CD4-positive, alpha-beta T cell treated with Interleukin-2 at 100 ng/mL for 4 hours (primary cell): ENCODE measurements at places on chromosomes 11 and 22.

- DNase-seq, result peak; percentile 82
Measured at GRCh38 chr22:39388261-39389011, 11.1 kb upstream of the TAB1 start.

GRCh38 chr22:38967451-38968450, 10.3 kb downstream of the APOBEC3A start:
- no peak for DNase-seq

DNA sequence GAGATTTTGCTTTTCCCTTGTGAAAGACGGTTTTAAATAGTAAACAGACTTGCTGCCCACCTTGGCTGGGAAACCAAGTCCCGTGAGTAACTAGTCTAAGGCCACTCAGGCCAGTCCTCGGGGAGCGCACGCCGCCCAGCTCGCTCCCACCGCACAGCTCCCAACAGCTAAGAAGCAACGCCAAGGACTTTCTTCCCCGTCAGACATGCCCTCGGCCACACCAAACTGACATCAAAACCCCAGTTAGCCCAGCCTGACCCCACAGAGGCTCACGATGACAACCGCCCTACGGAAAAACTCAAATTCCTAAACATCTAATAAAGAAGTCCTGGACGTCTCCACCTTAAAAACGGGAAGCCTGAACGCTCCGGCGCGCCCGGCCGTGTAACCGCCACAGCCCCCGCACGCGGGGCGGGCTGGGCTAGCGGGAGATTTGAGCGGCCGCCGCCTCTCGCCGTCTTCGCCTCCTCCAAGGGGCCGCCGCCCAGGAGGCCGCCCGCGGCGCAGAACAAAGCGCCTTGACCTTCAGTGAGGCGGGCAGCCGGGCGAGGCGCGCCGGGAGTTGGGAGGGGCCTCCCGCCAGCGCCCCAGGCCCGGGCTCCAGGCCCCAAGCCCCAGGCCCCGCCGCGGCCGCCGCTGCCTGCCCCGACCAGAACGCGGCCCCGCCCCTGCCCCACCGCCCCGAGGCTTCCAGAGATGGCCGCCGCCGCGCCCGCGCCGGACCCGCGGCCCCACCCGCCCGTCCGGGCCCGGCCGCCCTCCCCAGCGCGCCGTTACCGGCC, 486 bp downstream of the NAP1L4 start:
- DNase-seq, result no peak

- no peak for DNase-seq
Measured at GRCh38 chr11:1440496-1440895, 46.1 kb downstream of the MOB2 start.

GRCh38 chr11:43012606-43013005, 299.2 kb upstream of the API5 start:
- DNase-seq, result no peak

DNA sequence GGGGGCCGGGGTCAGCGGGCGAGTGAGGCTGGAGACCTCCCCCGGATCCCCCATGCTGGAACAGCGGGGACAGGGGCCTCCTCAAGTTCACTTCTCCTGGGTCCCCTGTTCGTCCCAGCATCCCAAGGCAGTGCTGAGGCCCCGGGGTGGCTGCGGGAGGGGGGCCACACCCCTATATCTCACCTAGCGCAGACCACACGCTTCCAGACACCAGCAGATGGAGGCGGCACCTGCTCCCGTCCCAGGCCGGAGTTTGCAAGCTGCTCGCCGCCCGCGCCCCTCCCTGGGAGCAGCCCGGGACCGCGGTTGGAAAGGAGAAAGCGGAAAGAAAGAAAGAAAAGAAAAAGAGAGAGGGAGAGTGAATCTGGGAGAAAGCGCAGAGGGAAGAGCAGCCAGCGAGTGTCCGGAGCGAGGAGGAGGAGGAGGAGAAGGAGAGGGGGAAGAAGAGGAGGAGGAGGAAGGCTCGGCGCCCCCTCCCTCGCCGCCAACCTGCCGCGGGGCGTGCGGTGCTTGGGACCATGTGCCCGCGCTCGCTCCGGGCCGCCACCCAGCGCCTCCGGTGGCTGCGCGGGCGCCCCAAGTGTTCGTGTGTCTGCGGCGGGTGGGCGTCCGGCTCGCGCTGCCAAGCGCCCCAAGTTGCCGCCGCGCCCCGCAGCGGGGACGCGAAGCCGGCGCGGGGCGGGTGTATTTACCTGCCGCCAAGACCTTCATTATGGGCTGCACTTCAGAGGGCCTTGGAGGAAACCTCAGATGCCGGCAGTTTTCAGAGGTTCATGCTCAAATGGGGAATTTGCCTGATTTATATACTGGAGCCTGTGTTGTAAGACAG, at the start of gene LIF:
LIF (minus strand) TSS at position 775 of the 829 bp plus-strand sequence; CDS start at position 711, 64 bp downstream.
- DNase-seq, result peak; percentile 33

DNA sequence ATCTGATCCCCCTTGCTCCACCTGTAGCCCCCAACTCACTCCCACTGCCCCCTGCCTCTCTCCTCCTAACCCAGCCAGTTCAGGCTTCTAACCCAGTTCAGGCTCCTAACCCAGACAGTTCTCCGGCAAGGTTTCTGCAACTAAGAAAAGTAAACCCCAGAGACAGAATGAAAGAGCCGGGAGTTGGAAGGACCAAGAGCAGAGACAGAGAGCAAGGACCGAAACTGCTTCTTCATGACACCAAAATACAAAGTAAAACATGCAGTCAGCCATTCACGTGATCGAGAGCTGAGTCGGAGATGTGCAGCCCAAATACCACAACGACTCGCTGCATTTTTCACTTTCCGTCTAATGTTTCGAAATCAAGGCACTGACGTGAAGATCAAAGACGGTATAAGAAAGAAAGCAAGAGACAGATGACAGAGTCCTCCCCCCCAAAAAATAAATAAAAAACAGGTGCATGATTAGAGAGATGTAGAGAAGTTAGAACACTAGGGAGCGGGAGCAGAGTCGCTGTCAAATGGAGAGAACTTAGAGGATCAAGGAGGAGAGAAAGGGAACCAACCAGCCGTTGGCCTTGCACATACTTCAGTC, 884 bp downstream of the IL10RA start:
- peak; percentile 83 for DNase-seq

DNA sequence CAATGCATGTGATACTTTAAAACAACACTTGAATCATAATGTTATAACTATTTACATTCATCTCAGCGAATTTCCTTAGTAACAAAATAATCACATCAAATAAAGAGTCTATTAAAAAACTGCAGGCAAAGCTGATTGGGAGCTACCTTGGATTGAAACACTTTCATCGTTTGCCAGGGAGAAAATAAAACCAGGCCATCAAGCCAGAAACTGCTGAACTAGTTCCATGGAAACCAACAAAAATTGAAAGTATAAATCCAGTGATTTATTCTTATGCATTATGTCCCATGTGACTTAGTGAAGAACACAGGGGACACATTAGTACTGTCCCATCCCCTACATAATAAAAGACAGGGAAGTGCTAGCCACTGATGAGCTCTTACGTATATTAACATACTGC, 21.7 kb downstream of the SLC35F2 start:
- DNase-seq, result no peak

DNA sequence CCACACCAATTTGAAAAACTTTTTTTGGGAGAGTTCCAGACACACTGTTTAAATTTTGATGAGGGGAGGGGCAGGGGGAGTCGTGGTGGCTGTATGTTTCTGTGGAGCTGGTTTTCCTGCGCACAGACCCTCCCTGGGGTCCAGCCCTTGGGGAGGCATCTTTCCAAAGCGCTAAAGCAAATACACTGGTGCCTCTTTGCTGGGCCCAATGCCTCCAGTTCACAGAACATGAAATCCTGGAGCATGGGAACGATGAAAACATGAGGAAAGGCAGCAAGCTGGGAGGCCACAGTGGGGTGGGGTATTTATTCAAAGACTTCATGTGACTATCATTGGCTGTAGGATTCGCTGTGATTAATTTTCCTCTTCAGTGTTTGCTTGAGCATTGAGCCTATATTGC, 135.3 kb downstream of the CCDC34 start:
- DNase-seq, result no peak

GRCh38 chr11:65241134-65241533, 20.6 kb upstream of the POLA2 start:
- DNase-seq, result no peak

DNA sequence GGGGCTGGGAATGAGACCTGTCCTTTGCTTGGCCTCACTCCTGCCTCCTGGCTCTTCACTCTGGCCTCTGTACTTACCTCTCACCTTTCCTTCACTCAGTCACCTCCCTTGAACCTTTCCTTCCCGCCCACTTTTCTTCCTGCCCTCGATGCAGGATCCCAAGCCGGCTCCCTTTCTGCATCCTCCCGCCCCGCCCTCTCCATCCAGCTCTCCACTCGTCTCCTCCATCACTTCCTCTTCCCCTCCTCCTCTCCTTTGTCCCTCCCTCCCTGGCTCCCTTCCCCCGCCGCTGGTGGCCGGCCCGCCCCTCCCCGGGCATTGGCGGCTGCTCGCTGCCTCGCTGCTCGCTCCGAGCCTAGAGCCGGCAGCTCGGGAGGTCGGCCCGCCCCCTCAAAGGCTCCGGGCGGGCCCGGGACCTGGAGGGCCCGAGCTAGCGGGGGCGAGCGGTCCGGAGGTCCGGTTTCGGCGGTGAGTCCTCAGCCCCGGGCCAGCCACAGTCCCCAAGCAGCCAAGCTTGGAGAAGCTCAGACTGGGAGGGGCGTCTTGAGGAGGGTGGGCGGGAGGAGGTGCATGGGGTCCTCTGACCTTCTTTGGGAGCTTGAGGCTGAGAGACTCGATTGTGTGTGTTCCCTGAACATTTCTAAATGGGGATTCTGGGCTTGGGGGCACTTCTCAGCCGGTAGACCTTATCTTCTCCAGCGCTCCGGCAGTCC, 13.8 kb downstream of the PHLDB1 start:
- DNase-seq, result no peak

- DNase-seq, result no peak
Measured at GRCh38 chr11:32012049-32012448, 78.8 kb upstream of the RCN1 start.

- peak; percentile 61 for DNase-seq
Measured at GRCh38 chr22:19756288-19757128, 4.1 kb upstream of the TBX1 start.

- no peak for DNase-seq
Measured at GRCh38 chr11:104776501-104777170, 121.6 kb downstream of the CASP12 start.

GRCh38 chr11:64364911-64365310, 5.9 kb downstream of the RPS6KA4 start:
- no peak for DNase-seq

DNA sequence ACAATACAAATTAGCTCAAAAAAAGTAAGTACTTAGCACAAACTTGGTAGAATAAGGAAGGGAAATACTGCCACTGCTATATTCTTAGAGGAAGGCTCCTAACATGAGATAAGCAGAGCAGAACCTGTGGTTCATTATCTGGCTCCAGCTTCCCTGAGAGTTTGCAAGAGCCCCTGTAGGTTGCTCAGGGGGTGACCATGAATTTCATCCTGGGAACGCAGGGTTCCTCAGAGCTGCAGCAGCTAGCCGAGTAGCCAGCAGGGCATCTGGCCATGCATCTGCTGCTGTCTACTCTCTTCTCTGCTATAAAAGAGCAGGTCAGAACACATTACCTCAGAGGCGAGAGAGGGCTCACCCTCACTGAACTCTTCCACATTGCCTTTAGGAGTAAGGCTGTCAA, 67.3 kb downstream of the TRPC6 start:
- DNase-seq, result no peak

- DNase-seq, result no peak
Measured at GRCh38 chr11:120295099-120295498, 30.0 kb upstream of the TLCD5 start.

GRCh38 chr22:23856721-23857605, 712 bp upstream of the SLC2A11 start:
- DNase-seq, result no peak

DNA sequence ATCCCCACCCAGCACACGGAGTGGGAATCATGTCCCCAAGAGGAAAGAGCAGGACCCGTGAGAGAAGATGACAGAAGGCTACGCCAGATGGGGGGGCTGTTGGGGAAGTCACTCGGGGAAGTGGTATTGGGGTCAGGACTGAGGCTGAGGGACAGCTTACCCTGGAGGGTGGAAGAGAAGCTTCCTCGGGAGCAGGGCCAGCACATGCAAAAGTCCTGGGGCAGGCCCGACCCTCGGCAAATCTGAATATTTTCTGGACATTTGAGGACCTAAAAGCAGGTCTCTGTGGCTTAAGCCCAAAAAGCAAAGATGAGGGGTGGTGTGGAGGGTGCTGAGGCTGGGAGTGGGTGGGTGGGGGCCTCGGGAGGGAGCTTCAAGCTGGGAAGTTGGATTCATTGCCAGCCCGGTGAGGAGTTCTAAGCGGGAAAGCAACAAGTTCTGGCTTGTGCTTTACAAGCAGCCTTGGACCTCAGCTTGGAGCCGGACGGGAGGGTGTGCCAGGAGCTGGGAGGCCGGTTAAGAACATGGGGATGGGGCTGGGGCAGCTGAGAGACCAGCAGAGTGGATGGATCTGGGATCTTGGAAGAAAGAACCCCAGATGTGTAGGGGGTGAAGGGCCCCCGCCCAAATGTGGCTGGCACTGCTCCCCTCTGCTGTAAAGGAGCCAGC, 34.9 kb downstream of the GRAMD4 start:
- DNase-seq, result no peak

DNA sequence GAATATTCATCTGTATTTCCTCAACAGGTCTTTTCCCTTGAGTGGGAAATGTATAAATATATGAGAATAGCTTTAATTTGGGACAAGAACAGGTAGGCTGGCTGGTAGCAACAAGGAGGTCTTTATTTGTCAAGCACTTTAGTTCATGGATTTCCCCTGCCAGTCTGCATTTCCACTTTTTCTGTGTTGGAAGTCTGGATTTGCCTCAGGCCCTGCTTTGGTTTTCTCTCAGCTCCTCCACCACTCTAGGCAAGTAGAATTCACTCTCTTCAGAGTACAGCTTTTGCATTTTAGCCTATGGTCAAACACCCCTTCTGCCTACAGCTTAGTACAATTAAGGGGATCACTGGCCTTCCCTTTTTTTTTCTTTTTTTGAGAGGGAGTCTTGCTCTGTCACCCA, 57.1 kb downstream of the QSER1 start:
- DNase-seq, result no peak

DNA sequence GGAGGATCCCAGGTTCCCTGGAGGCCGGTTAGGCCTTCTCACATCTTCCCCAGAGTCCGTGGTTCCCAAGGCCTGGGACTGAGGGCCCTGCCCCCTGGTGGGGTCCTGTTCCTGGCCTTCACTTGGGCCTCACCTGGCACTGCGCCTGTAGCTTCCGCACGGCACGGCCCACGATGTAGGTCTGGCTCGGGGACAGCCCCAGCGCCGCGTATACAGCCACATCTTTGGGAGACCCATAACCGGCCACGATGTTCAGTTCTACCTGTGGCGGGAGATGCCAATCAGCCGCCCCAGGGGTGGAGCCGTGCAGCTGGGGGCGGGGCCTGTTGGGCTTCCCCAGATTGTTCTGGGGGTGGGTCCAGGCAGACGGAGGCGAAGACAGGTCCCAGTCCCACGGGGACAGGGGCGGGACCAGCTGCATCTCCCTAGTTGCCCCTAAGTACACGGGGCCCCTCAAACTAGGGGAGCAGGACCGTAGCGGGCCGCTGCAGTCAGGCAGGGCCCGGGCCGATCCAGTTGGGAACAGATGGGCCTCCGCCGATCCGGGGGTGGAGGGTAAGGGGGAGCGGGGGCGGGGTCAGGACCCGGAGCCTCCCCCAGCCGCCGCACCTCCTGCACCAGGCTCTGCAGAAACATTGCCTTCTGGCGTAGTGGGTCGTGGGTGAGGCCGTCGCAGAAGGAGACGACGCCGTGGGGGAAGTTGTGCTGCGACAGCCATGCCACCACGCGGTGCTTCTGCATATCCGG, 10.1 kb downstream of the AIP start:
- no peak for DNase-seq
